ENCODE measurements at places on chromosomes 11 and 22. TPM values are rescaled to one million over a fixed set of nuclear protein-coding genes. Genes with fewer than 3 reads are reported as not detected.
A peak's percentile ranks its signal among the peaks of the same experiment; 100 is the strongest.

DNA sequence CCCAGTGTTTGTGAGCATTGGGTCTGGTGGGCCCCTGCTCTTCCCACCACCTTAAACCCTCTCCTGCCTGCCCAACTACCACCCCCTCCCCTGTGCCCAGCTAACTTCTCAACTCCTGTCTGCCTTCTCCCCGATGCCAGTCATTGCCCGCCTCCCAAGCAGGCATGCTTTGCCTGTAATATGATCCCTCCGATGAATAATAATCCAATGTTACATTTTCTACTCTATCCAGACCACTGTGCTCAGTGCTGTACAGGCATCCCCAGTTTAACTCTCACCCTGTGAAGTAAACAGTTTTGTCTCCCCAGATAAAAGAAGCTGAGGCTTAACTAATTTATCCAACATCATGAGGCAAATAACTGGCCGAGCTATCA, 35.5 kb upstream of the OLFML1 start:
- DNase-seq: no peak
- H3K36me3 ChIP-seq: no peaks in the 10 kb centered on the region
- no peak overlapping the region for H3K27ac ChIP-seq
- H3K27me3 ChIP-seq: no peaks in the 10 kb centered on the region

GRCh38 chr11:97201743-97202612, 812.2 kb downstream of the JRKL start:
- no peaks in the 10 kb centered on the region for H3K27me3 ChIP-seq
- no peak overlapping the region for H3K27ac ChIP-seq
- no peaks in the 10 kb centered on the region for H3K36me3 ChIP-seq
- H3K4me1 ChIP-seq: no peaks in the 10 kb centered on the region
- DNase-seq: no peak

GRCh38 chr22:29475550-29475949, 4.5 kb upstream of the NEFH start:
- H3K4me3 ChIP-seq: no peak overlapping the region
- DNase-seq: peak; percentile 92
- H3K4me1 ChIP-seq: peaks cover 25% of the 10 kb centered on the region
- no peaks in the 10 kb centered on the region for H3K36me3 ChIP-seq

- no peaks in the 10 kb centered on the region for H3K36me3 ChIP-seq
- H3K27ac ChIP-seq: no peak overlapping the region
- DNase-seq: no peak
- no peaks in the 10 kb centered on the region for H3K27me3 ChIP-seq
These were observed 897.7 kb downstream of the KCNA4 start for GRCh38 chr11:29119116-29119515.

DNA sequence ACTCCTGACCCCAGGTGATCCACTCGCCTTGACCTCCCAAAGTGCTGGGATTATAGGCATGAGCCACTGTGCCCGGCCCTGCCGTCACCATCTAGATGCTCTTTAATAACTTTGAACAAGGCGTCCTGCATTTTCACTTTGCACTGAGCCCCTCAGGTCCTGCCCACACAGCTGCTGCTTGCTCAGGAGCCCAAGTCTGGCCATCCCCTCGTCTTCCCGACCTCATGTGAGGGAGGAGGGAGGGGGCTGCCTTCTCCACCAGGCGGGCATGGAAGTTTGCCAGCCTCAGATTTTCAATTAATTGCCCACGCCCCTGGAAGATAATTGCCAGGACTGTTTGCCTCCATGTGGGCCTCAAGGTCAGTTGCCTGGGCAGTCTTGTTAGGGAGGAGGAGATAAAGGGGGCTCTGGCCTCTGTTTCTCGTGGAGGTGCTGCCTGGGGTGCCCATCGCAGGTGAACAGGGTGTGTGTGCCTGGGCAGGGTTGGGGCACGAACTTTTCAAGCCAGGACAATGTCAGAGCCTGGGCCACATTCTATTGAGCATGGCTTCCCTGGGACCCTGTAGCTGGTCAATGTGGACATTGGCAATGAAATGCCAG, 27.9 kb upstream of the MYEOV start:
- no peaks in the 10 kb centered on the region for H3K36me3 ChIP-seq
- no peak for DNase-seq
- no peak overlapping the region for H3K27ac ChIP-seq
- H3K4me3 ChIP-seq: no peak overlapping the region
- H3K4me1 ChIP-seq: no peaks in the 10 kb centered on the region
- no peaks in the 10 kb centered on the region for H3K27me3 ChIP-seq

The ELF5 gene
- not detected for total RNA-seq

The CD3E gene
- 0.32 TPM for total RNA-seq

The MEI1 gene
- total RNA-seq: 4.9 TPM

The FXYD6 gene
- total RNA-seq: not detected

The OR8G5 gene
- total RNA-seq: not detected

The CDK2AP2 gene
- 106 TPM for total RNA-seq
